ENCODE measurements at places on chromosomes 2 and 18. TPM values are rescaled to one million over a fixed set of nuclear protein-coding genes. Genes with fewer than 3 reads are reported as not detected.

DNA sequence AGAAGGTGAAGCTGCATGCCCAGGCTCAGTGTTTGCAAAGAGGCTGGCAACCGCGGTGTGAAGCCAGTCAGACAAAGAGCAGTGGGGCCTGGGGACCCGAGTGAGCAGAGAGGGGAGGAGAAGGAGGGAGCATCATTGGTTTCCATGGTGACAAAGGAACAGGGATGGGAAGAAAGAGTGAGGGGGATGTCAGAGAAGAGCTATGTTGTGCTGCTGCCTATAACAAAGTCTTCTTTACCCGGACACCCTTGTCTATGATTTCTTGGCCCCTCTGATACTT is 14.5 kb downstream of the TMEM247 start:
- no peak for DNase-seq

DNA sequence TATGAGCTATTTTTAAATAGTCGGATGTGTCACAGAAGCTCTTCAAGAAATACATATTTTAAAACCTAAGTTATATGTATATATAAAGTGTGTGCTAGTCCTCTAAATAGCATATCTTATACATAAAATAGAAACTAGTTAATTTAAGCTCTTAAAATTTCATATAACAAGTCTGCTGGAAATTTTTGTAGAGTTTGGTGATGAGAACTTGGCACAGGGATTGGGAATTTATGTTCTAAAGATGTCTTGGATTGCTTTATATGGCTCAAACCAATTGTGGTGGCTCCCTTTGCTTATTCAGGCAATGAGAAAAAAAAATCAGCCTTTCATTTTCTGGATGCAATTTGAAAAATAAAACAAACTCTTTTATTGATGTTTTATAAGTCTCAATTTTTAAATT is 142.8 kb upstream of the KCNJ3 start:
- no peak for DNase-seq

DNA sequence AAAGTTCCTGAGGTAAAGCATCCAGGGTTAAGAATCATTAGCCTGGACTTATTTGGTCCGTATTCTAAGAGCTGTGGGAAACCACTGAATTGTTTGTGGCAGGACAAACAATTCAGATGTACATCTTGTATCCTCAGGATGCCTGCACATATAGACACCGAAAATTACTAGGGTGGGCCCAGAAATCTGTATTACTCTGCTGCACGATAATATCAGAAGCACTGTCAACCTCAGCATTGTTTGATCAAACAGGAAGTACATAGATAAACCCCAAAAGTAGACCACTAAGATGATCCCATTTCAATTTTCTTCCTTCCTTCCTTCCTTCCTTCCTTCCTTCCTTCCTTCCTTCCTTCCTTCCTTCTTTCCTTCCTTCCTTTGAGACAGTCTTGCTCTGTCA is 34.2 kb upstream of the SPRED2 start:
- no peak for DNase-seq

GRCh38 chr2:180056367-180057118 is 49.4 kb upstream of the CWC22 start:
- no peak for DNase-seq

- peak; percentile 44 for DNase-seq
These were observed 35.8 kb downstream of the SH3RF3 start for GRCh38 chr2:109164739-109165221.

- DNase-seq = no peak
These were observed 55.5 kb upstream of the HS6ST1 start for GRCh38 chr2:128374001-128374710.

DNA sequence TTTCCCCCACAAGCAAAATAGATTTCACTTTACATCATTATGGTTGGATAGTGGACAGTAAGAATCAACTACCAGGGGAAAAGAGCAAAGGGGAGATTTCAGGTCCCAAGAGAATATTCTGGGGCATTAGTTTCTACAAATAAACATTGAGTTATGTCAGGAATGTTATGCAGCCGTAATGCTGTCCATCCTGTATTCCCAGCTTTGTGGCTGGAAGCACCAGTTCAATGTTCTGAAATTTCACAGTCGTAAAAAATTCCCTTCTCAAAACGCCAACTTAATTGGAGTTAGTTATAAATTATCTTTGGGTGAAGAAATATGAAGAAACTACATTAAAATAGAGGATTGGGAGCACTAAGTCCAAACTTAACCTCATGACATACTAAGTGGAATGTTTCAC is 141.5 kb upstream of the FIGN start:
- no peak for DNase-seq

DNA sequence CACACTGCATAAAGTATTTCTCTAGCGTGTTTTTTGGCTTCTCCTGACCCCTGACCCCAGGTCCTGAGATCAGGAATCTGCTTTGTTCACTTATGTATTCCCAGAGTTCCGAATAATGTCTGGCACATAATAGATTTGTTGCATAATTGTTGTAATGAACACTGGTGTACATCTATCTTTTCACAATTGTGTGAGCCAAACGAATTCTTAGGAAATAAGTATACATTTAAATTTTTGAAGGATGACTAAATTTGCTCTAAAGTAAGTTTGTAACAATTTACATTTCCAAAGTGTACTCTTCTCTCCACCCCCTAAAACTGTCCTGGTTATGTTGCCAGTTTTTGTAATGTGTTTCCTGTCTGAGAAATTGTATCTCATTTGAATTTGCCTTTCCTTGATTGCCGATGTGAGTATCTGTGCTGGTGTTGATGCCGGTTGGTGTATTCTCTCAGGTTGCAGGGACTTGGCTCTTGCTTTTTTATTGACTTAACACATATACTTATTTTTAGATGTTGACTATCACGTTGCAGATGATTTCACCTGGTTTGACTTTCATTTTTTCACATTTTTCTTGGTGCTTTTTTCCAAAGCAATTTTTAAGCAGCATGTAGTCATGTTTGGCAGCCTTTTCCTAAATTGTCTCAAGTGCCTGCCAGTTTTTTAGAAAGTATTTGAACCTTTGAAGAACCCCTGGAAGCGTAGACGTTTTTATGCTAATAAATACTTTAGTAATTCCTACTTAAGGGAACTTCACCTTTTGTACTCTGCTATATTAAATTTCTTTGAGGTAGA is 16.1 kb upstream of the FARP2 start:
- no peak for DNase-seq

Gene GKN2
- 0.43 TPM for total RNA-seq

Gene INHBB
- total RNA-seq = 0.47 TPM

Gene ARHGEF4
- total RNA-seq = 1.1 TPM

Measured in left colon (tissue), 2 donors.